ENCODE measurements at places on chromosomes 16 and 17.

DNA sequence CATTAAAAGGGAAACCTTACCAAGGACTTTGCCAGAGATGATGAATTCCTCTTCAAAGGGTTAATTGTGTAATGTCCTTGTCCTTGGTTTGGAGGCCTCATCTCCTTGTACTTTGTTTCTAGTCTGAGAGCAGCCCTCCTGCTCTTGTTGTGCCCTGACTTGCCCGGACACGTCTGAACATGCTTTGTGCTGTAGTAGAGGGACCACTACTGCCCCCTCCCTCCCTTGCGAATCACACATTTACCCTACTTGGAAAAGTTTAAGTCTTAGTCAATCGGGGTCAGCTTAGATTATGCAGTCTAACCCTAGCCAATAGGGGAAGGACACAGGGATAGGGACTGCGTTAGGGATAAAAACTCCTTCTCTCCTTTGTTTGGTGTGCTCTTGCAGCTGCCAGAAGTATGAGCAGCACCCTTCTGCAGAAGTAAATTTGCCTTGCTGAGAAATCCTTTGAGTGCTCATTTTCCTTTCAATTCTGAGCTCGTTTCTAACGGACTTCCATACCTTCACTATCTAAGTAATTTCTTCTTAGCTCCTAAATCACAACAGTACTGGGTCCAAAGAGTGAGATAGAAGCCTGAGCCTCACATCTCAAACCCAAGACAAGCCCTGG is 26.4 kb upstream of the CLEC3A start:
- no peak for DNase-seq

DNA sequence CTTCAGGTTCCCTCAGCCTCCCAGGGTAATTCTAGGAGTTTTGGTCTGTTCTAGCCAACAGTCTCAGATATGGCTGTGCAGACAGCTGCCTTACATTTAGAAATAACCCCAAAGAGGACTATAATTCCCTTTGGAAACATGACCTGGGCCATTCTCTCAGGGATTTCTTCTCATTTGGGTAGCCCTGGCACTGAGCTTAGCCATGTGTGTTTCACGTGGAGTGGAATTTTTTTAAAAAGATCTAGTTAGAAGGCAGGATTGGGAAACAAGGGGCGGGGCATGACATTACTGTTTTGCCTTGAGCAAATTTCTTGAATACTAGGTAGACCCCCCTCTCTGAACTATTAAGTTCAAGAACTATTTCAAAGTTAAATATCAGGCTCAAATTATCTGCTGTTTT is 29.6 kb upstream of the MRC2 start:
- no peak for DNase-seq

DNA sequence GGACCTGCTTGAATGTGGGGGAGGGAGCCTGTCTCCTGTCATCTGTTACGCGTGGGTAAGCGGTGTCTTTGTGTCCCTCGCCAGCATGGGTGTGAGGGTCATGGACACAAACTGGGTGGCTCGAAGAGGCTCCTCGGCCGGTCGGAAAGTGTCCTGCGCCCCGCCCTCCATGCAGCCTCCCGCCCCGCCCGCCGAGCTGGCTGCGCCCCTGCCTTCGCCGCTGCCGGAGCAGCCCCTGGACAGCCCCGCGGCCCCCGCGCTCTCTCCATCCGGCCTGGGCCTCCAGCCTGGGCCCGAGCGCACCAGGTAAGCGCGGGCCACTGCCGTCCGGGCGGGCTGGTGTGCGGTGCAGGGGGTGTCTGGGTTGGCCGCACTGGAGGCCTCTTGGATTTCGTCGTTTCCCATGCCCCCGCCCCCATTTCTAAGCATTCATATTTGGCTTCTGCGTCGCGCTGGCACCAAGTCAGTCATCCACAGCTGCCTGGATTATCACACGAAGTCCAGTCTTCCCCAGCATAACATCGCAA is 43.8 kb downstream of the ELAC2 start:
- no peak for DNase-seq

GRCh38 chr17:59219992-59220327 is 351 bp upstream of the GDPD1 start:
- peak; percentile 77 for DNase-seq

- DNase-seq: no peak
Observed at GRCh38 chr17:16301963-16302855, 51.1 kb downstream of the CENPV start.

GRCh38 chr17:51005768-51006167 is 114.9 kb downstream of the SPAG9 start:
- no peak for DNase-seq

DNA sequence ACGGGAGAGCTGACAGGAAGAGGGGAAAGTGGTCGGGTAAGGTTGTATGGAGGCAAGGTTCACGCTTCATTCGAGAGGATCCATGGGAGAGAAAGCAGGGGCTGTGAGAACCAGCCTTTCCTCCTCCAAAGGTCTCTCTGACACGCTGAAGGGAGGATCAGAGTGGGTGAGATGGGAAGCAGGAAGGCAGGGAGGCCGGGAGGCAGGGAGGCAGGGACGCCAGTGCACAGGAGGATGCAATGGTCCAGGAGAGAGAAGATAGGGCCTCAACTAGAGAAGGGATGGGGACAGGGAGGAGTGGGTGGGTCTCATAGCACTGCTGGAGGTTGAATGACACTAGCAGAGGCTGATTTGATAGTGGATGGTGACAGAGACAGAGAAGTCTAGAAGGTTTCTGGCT is 54.1 kb downstream of the PIMREG start:
- DNase-seq: no peak

DNA sequence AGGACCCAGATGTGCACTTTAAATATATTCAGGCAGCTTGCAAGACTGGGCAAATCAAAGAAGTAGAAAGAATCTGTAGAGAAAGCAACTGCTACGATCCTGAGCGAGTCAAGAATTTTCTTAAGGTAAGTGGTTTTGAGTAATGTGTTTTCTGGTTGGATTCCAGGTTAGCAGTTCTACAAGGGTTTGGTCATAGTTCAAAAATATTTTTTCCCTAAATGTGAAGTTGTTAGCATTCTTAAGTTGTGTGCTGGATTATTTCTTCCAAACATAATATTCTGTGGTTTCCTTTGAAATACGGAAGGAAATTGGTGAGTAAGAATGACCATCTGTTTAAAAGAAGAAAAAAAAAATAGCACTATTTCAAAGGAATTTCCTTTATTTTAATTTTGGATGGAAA is 38.4 kb downstream of the PTRH2 start:
- no peak for DNase-seq

DNA sequence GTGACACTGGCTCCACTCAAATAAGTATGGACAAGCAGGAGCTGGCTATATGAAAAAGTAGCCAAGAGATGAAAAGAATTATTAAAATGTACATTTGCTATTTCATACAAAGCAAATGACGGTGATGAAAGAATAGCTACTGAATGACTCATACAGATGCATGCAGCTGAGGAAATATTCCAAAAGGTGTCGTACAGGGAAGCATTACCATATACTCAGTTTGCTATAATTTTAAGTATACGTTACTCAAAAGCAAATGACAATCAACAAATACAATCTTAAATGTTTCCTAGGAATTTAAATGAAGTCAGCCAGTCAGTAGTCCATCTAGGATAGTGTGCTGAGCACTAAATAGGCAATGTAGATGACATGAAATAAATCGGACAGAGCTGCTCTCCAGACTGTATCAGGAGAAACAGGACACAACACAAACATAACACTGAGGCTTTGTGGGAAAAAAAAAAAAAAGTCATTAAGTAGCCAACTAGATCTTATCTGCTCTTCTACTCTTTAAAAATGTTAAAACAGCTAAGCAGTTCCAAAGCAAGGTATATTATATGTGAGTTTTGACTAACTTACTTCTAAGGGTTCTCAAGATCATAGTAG is 65.0 kb downstream of the NCOR1 start:
- DNase-seq: no peak

- no peak for DNase-seq
Observed at GRCh38 chr17:79628861-79629547, 18.2 kb upstream of the RBFOX3 start.

DNA sequence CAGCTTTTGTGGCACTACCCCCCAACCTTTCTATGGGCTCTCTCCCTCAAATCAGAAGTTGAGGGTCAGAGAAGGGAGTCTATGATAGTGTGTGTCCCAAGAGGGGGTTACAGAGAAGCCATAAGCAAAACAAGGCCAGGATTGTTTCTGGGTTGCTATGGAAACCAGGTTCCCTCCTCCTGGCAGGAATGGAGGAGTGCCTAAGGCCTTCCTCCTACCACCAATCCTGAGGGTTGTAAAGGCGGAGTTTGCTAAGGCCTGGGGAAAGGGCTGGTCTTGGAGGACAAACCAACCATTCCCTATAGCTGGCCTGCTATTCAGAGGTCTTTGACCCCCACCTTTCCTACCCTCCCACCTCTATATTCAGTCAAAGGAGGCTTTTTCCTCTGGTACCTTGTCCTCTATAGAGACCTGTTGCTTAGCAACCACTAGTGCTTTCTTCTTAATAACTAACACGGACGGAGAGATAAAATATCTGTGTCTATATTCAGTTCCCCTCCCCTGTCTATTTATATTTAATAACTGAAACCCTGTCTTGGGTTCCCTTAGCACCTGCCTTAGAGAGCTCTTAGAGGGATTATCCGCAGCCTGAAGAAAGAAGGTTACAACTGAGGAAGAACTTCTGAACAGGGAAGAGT is 43.4 kb downstream of the NEUROD2 start:
- DNase-seq: peak; percentile 20

DNA sequence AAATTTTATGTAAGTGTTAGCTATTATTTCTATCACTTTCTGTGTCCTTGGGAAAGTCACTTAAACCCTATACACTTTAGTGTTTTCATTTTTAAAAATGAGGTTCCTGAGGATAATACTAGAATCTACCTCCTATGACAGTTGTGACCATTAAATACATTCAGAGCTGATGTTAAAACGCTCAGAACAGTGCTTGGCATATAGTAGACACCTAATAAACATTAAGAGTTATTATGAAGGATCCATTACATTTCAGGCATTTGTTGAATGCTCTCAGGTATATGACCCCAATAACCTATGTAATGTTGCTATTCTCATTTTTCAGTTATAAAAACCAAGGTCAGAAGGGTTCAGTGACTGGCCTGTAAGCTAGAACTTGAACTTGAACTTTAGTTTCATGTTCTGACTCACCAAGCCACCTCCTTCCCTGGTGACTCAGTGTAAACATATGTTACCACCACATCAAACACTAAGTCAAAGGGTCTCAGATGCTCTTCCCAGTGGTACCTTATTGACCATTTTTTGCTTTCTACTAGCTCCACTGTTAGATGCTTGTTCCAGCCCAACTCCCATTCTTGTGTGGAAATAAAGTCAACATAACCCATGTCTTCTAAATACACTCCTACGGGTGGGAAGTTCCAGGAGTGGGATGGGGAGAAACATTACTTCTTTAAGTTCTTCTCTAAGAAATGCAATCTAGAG is 47.6 kb downstream of the HSD17B2 start:
- DNase-seq: no peak
